ENCODE measurements at places on chromosomes 1 and 21.

DNA sequence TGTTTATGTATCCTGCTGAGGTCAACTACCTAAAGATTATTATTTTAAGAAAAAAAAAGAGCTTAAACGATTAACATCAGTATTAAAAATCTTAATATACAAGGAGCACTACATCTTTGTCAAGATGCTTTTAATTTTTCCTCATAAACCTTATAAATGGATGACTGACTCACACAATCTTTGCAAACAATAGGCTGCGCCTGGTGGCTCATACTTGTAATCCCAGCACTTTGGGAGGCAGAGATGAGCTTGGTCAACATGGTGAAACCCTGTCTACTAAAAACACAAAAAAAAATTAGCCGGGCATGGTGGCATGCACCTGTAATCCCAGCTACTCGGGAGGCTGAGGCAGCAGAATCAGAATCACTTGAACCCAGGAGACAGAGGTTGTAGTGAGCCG is 1.7 kb downstream of the KHDC4 start:
- DNase-seq, result no peak

DNA sequence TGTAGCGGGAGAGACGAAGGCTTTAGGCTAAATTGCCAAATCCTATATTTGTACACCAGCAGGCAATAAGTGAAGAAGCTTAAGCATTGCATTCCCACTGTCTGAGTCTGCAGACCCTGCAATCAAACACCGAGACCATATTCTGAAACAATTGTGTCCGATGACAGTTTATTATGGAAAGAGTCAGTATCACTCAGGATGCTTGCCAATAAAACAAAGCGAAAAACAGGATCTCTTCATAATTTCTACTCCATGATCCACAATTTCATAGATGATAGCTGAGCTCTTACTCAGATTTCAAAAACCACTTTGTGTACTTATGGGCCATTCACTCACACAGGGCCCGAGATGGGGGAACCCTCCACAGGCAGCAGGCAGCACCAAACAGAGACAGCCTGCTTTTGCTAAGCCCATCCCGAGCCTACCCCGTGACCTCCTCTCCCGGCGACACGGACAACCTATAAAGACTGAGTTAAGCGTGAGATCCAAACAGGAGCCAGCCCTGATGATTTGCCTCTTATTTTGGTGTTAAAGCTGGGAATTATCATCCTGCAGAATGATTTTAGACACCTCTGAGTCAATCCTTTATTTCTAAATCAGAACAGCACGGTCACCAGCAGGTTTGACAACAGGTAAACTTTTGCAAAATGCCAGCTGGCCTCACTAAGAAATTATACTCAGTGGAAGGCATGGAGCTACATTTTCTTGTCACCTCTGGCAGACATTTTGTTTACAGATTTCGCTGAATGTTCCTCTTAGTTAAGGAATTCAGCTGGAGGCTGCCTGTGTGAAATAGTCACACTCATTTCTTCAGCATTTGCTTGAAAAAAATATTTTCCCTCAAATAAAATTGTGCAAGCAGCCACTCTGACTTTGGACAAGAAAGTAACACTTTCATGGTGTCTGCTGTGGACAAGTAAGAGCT is 212.4 kb downstream of the GPATCH2 start:
- DNase-seq, result no peak

DNA sequence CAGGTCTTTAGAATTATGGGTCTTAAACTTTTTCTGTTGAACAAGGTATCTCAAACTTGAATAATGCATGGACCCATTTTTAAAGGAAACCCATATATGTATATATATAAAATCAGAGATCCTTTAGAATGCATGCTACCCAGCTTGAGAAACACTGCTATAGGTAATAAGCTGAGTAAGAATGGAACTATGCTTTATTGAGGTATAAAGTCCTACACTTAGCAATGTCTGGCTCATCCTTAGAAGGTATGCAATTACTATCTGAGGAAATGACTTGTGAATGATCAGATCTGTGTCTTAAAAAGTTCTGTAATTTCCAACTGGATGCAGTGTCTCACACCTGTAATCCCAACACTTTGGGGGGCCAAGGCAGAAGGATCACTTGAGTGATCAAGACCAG is 11.2 kb downstream of the TRAF3IP3 start:
- no peak for DNase-seq

- no peak for DNase-seq
Observed at GRCh38 chr1:209751627-209752231, 4.1 kb upstream of the TRAF3IP3 start.

DNA sequence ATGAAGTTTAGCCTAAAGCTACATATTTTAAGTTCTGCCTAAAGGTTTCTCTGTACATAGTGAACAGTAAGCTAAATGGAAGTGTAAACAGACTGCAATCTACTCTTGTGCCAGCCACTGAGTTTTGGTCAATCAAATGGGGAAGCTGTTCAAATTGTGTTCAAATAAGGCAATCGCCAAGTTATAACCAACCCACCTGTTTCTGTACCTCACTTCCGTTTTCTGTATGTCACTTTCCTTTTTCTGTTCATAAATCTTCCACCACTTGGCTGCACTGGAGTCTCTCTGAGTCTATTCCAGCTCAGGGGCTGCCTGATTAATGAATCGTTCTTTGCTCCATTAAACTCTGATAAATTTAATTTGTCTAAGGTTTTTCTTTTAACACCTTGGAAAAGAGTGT is 10.8 kb upstream of the THEM4 start:
- no peak for DNase-seq

Data from fibroblast of skin of back (primary cell).